ENCODE measurements at places on chromosomes 11 and 22.

GRCh38 chr11:27287205-27287604, 75.8 kb downstream of the CCDC34 start:
- DNase-seq = no peak

DNA sequence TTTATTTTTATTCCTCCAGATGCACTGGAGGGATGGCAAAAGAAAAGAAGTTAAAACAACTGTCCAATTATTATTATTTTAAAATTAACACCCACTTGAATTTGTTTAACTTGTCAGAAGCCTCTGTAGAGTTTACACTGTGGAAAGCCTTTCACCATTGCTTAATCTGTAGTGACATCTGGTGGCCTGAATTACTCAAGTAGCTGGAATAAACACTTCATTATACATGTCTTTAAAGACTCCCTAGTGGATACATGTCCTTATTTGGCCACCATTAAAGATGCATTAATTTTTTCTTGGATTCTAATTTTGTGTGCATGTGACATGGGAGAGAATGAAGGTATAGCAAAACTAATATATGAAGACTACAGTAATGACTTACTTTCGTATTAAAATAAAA, 1496.5 kb downstream of the FAM181B start:
- peak; percentile 0 for DNase-seq

GRCh38 chr11:67543585-67543984, 20.3 kb upstream of the CABP2 start:
- no peak for DNase-seq

GRCh38 chr11:103727262-103727661, 309.2 kb upstream of the DDI1 start:
- DNase-seq = no peak

DNA sequence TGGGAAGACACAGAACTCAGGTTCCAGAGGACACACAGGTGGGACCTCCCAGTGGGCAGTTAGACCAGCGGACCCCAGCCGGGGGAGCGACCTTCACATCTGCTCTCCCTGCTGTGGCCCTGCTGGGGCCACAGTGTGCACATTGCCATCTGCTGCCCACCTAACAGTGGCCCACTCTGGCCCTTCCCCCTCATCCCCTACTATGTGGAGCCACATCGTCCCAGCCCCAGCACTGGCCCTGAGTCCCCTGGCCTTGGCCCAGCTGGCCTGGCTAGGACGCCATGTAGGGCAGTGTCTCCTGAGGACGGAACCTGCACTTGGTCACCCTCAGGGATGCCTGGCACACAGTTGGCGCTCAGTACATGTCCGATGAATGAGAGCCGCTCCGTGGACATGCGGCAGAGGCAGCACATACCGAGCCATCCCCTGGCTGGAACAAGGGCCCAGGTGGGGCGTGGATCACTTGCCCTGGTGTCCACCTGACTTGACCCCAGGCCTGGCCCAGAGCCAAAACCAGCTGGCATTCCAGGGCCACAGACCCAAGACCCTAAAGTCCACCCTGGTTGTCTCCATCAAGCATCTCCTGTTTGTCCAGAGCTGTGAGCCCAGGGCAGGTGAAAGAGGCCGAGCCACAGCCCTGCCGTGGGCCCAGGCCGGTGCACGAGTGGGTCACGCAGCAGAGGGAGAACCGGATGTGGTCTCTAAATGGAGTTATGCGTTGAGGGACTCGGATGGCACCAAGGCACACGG, 93.1 kb upstream of the FGF3 start:
- no peak for DNase-seq

GRCh38 chr22:40385036-40385782, 14.8 kb downstream of the SGSM3 start:
- DNase-seq = no peak

DNA sequence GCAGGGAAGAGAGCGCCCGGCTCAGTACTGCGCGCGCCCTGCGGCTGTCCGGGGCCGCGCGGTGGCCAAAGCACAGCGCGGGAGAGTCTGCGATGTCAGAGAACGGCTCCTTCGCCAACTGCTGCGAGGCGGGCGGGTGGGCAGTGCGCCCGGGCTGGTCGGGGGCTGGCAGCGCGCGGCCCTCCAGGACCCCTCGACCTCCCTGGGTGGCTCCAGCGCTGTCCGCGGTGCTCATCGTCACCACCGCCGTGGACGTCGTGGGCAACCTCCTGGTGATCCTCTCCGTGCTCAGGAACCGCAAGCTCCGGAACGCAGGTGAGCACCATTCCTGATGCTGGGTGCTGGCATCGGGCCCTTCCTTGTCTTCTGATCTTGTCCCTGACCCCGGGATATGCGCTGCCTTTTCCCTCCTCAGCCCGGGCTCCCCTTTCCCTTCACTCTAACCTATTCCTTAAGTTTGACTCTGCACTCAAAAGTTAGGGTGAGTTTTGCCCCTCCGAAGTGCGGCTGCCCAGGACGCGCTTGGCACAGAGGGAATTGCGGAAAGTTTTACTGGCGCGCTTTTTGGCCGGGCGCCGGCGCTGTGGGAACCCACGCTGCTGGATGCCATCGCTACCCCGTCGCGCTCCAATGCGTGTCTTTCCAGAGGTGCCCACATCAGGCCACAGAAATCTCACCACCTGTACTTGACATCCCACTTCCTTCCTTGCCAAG, at the start of gene MTNR1B:
MTNR1B (plus strand) TSS at position 18 of the 714 bp plus-strand sequence; CDS start at position 93, 75 bp downstream.
- no peak for DNase-seq

DNA sequence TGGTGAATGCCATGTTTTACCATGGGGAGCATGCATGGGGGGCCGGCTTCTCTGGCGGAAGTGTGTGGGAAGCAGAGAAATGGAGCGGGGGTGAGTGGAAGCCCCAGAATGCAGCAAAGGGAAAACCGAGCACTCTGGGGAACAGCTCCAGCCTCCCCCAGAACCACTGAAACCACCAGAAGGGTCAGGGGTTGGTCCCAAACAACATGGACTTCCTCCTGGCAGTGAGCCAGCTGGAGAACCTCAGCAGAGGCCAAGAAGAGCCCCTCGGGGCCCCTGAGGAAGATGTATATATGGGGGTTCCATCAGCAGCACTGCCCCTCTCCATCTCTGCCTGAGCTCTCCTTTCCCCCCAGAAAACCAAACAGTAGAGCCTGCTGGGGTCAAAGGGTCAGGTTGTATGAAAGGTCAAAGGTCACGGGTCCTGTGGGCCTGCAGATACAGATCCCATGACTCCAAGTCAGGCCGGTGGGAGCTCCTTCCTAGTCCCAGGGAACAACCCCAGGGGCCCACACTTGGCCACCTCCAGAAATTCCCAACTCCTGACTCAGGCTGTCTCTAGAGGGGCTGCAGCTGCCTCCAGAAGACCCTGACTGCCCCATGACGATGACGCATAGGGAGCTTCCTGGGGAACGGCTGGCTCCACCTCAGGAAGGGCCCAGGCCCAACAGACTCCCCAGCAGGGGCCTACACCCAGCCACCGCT, 48.5 kb upstream of the TIMP3 start:
- no peak for DNase-seq

- DNase-seq = no peak
Measured at GRCh38 chr11:87223816-87224215, 186.1 kb downstream of the TMEM135 start.

DNA sequence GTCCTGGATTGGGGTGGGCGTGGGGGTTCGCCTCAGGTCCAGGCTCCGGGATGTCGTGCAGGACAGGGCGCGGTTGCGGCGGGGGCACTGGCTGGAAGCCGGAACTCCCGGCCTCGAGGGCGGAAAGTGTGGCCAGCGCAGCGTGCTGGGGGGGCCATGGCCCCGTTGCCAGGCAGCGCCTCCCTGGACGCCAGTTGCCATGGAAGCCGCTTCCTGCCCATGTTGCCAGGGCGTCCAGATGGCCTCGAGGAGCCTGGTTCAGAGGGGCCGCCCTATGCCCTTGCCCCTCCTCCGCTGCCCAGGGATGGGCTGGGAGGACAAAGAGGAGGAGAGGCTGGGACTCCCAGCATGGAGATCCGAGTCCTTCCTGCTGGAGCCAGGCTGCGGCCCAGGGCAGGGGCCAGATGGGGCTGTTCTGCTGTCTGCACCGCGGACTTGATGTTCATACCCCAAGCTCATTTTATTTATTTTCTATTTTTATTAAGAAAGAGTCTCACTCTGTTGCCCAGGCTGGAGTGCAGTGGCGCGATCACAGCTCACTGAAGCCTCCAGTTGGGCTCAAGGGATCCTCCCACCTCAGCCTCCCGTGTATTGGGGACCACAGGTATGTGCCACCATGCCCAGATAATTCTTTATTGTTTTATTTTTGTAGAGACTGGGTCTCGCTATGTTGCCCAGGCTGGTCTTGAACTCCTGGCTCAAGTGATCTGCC, 4.6 kb upstream of the CCDC188 start:
- peak; percentile 75 for DNase-seq

- DNase-seq = no peak
Measured at GRCh38 chr11:13169709-13170108, 107.9 kb upstream of the BMAL1 start.

DNA sequence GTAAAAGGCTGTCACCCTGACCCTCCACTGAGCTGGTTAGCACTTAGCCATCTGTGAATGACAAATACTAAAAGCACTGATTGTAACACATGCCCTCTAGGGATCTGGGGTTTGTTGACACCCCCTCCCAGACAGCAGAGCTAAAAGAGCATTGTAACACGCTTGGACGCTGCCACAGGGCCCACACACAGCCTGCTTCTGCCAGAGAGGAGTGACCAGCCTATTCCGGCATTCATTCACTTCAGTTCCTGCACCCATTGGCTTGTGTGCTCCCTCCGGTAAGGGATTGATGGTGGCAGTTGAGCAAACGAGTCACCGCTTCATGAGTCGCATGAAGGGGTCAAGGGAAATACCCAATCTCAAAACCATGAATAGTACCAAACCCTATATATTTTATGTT, 15.8 kb downstream of the OR10D3 start:
- no peak for DNase-seq

DNA sequence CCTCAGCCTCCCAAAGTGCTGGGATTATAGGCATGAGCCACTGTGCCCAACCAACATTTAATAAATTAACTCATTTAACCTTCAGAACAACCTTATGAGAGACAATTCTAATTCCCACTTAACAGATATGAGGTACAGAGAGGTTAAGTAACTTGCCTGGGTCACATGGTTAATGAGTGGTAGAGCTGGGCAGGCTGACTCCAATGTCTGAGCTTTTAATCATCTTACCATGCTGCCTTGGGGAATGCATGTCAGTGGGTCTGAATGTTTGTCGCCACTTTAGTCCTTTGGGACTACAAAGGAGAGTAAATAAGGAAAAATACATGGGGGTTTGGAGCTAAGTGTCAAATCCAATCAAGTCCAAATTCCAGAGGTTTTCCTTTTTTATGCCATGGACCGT, 11.2 kb upstream of the PIK3C2A start:
- DNase-seq = no peak

DNA sequence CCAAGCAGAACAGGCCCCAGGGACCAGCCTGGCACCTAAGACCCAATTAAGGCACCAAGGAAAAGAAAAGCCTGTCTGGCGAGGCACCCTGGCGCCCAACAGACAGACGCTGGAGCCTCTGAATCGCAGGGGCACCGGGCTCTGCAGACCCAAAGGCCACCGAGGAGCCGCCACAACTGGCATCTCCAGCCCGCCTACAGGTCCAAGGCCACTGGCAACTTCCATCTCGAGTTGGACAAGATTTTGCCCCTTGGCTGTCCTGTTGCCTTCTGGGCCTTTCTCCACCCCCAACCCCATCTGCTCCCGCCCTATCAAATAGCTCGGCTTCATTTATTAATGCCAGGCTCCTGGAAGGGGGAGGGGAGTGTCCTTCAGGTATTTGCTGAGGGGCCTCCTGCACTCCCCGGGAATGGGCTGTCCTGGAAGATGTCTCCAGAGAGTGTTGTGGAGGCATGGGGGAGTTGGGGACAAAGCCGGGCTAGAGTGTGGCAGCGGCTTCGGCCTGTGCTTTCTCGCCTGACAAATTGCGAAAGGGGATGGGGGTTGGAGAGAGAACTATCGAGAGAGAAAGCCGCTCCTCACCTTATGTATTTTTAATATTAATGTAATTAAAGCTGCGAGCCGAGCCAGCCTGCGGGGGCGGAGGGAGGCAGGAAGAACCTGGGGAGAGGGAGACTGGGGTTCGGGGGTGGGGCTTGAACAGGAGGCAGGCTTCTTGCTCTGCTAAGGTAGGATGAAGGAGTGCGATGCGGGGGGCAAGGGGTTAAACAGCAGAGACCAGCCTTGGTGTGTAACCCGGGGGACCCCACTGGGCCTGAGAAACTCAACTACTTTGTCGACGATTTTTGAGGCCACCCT, 2.0 kb downstream of the DSCAML1 start:
- no peak for DNase-seq

DNA sequence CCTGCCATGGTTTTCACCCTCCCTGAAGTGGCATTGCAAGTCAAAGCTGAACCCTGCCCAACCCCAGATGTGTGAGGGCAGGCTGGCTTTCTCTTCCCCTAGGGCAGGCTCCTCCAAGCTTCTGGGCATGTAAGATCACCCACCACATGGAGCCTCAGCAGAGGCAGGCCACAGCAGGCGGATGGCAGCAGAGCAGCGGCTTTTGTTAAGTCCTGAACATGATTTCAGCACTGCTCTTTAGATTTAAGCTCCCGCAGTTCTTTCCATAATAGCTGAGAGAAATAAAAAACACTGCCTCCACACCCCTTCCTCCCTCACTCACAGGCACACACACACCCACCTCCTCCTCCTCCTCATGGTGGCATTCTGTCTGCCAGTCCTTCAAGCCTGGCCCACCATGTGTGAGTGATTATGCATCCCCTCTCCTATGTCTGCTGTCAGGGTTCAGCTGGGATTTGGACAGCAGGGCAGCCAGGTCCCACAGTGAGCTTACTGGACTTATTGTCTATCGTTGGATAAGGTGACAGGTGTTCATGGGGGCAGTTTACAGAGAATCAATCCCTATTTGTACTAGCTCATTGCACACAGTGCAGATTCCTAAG, 5.0 kb upstream of the NTM start:
- no peak for DNase-seq

DNA sequence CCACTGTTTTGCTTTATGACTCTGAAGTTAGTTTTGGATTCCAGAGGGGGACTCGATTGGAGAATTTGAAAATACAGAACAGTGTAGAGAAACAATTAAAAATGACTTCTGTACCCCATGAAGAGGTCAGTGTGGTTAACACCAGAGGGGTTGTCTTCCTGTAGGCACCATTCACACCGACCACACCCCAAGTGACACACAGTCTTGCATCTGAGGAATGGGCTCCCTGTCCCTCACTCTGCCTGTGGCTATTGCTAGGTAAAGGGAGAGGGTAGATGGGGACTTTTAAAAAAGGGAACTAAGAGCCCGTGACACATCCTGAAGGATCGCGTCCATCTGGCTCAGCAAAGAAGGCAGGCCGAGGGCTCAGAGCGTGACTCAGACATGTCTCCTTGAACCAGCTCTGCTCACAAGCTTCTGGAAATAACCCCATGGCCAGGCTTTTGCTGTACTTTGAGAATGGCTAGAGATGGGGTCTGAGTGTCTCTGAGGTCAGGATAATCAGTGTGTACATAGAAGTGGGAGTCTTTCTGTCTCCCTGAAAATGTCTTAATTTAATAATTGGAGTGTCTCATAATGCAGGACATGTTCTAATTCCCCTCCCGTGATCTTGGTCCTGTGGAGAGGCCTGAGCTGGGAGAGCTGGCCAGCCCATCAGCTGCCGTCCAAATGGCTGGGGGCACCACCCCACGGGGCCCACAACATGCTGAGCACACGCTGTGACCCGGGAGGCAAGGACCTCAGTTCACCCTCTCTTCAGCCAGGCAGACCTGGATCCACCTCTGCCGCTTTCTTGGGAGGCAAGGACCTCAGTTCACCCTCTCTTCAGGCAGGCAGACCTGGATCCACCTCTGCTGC, 39.3 kb downstream of the SGSM1 start:
- no peak for DNase-seq

- no peak for DNase-seq
Measured at GRCh38 chr11:122076512-122077120, 39.4 kb downstream of the BLID start.
